ENCODE measurements at places on chromosomes 6 and 20. TPM values are rescaled to one million over a fixed set of nuclear protein-coding genes. Genes with fewer than 3 reads are reported as not detected.

MYL9 gene
- not detected for polyA plus RNA-seq

SMIM26 gene
- 255 TPM for polyA plus RNA-seq

PCMTD2 gene
- polyA plus RNA-seq, result 65.3 TPM

ADGRB3 gene
- not detected for polyA plus RNA-seq

SNAI1 gene
- polyA plus RNA-seq, result not detected

ESR1 gene
- polyA plus RNA-seq, result 0.18 TPM

C2 gene
- polyA plus RNA-seq, result not detected

MTFR2 gene
- polyA plus RNA-seq, result 2.0 TPM

OR2J3 gene
- polyA plus RNA-seq, result not detected

GRCh38 chr6:141990840-141991239 is 141.9 kb upstream of the GJE1 start:
- DNase-seq, result no peak

DNA sequence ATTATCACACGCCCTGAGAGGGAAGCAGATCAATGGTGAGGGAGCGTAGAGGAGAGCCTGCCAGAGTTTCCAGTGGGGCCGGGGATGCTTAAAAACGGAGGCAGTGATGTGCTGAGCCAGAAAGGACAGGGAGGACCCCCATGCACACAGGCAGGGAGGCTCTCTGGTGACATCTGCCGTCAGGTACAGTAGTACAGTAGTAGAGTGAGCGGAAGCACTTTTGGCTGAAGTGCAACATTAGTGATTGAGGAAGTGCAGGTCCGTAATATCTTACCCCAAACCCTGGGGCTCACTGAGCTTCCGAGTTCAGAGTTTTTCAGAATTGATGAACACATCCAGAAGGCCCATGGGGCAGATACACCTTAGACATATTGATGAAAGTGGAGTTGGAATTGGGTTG is 42.1 kb downstream of the GFRA4 start:
- DNase-seq, result no peak

- DNase-seq, result no peak
Measured at GRCh38 chr6:121522771-121523386, 87.4 kb downstream of the GJA1 start.

GRCh38 chr20:571754-572441 is 28.3 kb upstream of the CSNK2A1 start:
- no peak for DNase-seq

DNA sequence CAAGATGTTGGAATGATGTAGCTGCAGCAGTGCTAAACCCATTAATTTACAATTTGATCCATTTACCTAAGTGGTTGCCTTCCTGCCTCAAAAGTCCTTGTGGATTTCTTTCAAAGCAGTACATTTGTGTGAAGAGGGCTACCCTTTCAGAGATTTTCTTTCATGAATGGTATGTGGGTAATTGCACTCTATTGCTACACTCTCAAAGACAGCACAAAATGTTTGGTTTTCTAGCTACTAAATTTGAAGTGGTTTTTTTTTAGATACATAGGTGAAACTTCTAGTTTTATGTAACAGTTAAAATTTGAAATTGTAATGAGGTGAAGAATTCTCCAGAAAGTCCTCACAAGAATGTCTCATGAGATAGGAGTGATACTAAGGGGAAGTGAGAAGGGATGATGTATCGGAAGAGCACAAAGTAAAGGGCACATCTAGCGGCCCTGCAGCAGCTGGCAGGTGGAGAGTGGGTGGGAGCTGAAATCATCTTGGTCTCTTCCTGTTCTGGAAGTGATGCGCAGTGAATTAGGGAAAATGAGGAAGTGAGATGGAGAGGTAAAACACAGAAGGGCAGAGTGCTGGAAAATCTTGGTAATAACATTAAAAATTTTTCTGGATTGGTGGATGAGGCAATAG is 236.8 kb upstream of the MAN1A1 start:
- no peak for DNase-seq

GRCh38 chr6:16659466-16660156 is 101.6 kb downstream of the ATXN1 start:
- peak; percentile 24 for DNase-seq

GRCh38 chr6:52503851-52504781 is 72.7 kb downstream of the TRAM2 start:
- no peak for DNase-seq

DNA sequence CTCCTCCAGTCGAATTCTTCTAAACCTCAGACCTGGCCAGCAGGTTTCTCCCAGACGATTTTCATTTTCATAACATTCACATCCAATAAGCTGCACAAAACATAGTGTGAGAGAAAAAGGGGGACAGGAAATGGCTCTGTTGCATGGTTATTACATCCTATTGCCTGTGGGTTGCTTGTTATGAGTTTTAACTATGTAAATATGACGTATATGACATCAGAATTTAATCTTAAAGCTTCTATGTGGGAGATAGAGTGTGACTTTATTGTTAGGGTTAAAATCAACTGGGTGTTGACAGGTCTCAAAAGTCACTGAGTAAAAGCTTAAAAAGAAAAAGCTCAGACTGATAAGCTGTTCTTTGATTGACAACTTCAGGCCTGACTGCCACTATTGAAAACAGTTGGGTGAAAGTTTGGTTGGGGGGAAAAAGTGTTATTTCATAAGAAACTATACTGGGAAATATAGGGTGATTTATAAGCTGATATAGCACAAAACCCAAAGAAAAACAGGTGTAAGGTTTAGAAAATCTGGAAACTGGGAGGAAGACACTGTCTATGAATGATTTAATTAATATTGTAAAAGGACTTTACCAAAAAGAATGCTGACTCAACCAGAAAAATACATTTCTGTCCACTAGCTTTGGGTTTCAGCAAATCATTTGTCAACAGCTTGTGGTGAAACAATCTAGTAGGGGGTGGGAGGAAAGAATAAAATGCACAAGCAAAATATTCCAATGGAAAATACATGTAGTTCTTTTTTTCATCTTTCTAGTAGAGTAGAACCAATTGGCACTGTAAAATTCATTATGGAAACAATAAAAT is 134.1 kb upstream of the CEP162 start:
- no peak for DNase-seq

DNA sequence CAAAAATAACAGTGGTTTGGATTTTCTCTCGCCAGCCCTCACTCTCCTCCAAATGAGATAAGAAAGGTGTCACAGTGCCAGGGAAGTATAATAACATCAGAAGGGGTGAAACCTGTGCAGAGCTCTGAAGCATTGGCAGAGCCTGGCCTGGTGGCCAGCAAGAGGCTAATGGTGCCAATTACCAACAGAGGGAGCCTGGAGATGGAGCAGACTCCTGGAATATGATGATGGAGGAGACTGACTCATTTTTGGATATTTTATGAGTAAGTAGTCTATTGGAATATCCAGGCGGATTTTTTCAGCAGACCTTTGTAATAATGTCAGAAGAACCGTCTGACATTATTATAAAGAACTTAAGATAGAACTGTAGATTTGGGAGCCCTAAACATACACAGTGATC is 442.6 kb upstream of the MARCKS start:
- DNase-seq, result no peak

GRCh38 chr20:49935746-49936152 is 448 bp upstream of the RNF114 start:
- no peak for DNase-seq

GRCh38 chr6:12898603-12899002 is 182.0 kb downstream of the PHACTR1 start:
- DNase-seq, result no peak

DNA sequence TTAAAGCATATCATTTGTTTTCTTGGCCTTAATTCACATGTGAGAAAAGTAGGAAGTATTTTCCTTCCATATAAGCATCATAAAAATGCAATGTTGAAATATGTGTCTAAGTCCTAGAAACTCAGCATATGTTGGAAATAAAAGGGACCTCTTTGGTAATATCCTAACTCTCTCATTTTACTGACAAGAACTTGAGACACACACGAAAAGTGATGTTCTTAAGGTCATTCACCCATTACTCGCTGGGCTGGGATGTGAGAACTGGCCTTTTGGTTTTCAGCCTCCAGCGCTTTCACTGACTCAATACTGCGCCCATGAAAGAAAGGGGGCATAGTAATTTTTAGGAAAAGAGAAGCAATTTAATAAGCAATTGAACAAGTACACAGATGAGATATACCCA is 153.5 kb upstream of the SCGN start:
- DNase-seq, result no peak

DNA sequence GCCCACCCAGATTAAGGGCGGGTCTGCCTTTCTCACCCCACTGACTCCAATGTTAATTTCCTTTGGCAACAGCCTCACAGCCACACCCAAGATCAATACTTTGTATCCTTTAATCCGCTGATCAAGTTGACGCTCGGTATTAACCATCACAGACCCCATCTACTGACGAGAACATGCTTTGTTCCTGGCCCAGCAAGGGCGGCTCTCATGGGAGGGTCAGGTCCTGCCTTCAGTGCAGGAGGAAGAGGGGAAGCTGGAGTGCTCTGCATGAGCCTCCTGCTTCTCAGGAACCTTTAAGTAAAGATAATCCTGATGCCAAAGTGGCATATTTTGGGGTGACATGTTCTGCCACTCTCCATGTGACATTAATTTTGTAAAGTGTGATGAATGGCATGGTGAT is 8.3 kb downstream of the KIF25 start:
- DNase-seq, result no peak

DNA sequence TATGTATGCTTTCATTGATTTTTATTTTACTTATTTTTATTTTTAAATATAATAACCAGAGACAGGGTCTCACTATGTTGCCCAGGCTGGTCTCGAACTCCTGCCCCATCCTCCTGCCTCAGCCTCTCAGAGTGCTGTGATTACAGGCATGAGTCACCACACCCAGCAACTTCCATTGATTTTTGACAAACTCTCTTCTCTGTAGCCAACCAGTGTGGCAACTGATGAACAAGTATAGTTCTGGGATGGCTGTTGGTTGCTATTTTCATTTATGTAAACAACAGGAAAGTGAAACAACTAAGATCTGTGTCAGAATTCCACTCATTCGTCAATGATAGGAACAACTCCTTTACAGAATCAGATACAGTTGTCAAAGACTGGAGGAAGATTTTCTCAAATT is 356.7 kb upstream of the JARID2 start:
- no peak for DNase-seq

DNA sequence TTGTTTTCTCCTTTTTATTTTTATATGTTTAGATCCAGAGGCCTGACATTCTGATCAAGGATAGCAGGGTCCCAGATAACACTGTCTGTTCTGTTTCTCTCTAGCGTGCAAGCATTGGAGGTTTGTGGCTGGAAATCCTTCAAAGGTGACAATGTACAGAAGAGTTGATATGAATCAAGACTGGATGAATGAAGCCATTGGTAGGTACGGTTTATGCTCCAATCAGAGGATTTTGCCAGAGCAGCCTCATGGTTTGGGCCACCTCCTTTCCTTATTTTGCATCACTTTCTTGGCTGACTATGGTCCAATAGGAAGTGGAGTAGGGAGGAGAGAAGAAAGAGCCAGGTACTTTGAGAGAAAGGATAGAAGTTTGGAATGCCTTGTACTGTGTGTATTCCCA is 484.8 kb upstream of the JAG1 start:
- DNase-seq, result no peak

DNA sequence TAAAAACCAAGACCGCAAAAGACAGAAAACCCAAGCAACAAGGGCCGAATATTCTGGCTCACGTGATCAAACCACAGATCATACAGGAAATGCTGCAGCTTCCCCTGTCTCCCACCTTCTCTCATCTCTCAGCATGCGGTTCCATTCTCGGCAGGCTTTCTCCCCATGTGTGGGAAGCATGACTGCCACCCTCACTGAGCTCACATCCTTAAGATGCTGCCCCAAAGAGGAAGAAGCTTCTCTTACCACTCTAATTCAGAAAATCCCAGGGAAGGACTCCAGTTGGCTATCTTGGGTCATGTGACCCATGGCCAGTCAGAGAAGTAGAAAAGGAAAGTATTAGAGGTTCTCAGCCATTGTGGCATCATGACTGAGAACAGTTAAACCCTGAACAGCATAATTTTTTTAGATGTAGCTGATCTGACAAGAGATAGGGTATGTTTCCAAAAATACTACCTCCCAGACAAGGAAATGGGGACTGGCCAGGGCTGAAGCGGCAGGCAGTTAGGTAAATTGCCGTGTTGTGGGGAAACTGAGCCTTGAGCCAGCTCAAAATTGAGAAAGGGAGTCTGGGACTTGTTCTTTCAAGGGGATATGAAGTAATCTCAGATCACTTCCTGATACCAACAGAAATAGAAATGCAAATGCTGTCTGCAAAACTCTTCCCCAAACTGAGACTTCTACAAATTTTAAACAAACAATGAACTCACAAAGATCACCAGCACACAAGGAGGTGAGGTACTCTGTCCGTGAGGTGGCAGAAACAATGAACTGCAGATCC is 37.1 kb upstream of the GRM4 start:
- peak; percentile 32 for DNase-seq

GRCh38 chr6:163261361-163261760 is 153.2 kb upstream of the QKI start:
- no peak for DNase-seq

GRCh38 chr6:11329726-11330412 is 97.4 kb upstream of the NEDD9 start:
- no peak for DNase-seq

GRCh38 chr6:4018171-4018923 is 60.6 kb downstream of the FAM217A start:
- peak; percentile 94 for DNase-seq

DNA sequence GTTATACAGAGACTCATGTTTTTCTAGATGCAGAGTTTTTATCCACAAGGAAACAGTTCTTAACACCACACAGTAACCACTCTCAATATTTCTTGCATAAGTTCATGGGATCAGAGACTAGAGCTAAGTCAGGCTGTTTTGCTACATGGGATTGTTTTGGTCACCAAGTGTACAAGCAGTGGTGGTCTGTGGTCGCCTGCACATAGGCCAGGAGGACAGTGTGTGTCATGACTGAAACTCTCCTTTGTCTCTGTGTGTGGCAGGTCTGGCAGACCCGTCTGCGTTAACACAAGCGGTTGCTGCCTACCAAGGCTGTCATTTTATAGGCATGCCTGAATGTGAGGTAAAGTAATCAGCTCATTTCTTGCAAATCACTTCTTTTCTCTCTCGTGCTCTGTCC is 18.9 kb downstream of the WRNIP1 start:
- no peak for DNase-seq

DNA sequence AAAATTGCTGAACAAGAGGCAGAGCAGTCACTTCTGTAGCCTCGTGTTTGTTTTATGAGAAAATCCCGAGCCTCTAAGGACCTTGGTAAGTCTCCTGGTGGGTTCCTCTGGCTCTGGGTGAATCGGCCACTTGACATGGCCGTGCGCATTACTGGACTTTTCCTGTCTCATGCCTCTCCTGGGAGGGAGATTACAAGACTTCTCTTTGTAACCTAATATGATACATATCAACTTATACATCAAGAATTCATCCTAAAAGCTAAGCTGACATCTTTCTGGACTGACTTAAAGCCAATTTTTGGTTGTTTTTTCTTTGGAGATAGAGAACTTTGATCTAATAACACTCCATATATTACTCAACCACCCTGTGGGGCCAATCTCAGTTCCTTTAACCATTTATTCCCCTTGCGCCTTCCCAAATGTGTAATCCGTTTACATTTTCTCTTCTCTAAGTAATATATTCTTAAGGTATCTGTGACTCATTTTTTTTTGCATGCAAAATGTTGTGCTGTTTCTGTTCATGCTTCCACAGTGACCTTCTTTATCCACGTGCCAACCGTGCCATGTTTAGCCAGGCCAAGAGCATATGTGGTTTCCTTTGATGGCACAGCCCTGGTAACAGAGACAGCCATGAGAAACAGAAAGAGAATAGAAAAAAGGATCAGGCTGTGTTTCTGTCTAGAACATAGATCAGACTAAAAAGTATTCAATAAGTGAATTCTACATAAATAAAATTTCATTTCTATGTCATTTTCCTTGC is 47.5 kb upstream of the JAG1 start:
- DNase-seq, result no peak

- DNase-seq, result no peak
Measured at GRCh38 chr20:22403632-22404361, 180.6 kb downstream of the FOXA2 start.

Measured in CD4-positive, CD25-positive, alpha-beta regulatory T cell (primary cell).